ENCODE measurements at places on chromosomes 12 and 14.

DNA sequence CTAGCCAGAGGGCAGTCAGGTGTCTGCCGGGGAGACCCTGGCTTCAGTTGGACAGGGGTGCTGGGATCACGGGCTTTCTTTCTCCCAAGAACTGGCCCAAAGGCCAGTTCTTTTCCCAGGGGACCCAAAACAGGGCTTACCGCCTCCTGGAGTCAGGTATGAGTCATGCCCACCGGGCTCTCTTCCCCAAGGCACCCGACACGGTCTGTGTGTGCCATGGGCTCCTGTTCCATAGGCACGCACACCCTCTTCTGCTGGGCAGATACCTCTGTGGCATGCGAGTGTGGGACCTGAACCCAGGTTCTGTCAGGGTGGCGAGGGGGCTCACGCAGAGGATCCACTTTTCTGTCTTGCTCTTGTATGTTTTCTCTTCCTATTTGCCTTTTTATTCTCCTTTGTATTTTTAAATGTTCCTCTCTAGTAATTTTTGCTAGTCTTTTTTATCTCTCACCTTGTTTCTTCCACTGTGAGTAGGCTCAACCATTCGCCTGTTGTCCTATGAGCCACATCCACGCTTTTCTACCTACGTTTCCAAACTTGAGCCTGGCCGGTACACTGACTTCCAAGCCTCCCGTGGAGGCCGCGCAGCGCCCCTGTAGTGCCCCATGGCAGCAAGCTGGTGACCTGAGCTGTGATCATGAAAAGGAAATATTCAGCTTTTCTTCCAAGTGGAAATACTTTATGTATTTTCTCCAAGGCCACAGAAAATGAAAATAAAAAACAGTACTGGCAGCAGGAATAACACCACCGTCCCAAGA, 362.2 kb downstream of the CACNA1C start:
- no peak for DNase-seq

- DNase-seq: no peak
Observed at GRCh38 chr12:102459314-102459713, 21.0 kb downstream of the IGF1 start.

DNA sequence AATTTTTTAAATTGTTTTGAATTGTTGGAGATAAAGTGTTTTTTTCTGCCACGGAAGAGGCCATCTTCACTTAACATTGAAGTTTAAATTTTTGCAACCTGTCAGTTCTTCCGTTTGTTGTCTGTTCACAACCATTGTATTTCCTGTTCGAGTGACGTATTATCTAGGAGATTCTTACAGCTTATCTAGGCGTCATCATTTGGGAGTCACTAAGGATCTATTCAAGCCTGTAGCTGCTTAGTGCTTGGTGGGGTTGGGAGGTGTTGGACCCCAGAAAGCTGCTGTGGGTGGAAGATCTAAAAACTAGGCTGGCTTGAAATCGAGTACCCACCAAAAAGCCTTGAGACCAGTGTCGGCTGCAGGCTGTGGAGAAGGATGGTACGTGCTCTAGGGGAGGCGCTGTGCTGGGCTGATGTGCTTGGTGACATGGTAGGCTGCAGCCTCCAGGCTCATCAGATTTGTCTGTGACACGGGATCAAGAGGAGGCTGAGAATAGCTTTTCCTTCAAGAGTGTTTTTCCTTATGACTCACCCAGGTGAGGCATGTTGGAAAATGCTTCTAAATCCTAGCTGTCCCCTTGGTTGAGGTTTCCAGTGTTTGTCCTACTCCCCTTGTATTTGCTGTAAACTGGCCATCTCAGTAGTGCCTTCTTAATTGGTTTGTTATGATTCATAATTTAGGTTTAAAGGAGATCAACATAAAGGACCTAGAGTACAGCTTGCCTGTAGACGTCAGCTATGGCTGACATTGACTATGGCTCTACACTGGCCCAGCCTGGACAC, 57.8 kb downstream of the ATG14 start:
- DNase-seq: no peak

- DNase-seq: peak; percentile 73
Observed at GRCh38 chr14:24307575-24308341, at the start of gene CIDEB. Gene CIDEB, minus strand, starts transcription at chr14:24307977. Its CDS starts 119 bp downstream, at chr14:24307858.

- DNase-seq: no peak
Observed at GRCh38 chr14:96538097-96538989, 36.2 kb downstream of the PAPOLA start.

DNA sequence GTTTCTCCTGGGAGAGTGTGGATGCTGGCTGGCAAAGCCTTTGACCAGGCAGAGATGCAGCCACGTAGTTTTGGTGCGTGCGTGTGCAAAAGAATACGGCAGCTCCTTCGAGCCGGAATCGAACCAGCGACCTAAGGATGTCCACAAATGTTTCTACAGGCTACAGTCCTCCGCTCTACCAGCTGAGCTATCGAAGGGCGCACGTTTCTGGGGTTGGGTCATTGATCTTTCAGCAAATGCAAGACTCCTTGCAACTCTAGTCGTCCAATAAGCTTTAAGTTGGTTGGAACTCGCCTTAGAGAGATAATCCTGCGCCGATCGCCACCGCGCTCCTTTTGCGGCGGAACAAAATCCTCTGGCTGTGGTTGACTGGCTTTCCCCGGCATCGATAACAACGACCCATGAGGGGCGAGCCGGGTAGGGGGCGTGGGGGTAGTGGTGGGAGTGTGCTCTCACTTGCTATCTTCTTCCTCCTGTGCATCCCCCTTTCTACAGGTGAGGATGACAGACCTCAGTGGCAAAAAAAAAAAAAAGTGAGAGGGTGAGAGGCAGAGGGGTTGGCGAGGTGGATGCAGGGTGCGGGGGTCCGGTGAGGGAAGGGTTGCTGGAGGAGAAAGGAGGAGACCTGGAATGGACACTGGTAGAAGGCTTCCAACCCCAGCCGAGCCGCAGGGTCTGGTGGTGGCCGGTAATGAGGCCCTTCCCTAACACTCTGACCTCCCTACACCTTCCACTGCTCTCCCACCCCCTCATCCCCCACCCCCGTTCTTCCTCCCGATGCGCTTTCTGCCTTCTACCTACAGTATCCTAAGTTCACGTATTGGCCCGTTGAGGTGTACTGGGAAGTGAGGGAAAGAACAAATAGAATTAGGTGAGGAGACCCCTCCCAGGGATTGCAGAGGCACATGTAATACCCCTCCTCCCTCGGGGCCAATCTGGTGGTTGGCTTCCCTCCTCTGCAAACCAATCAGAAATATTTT, 11.8 kb upstream of the OR6S1 start:
- no peak for DNase-seq

DNA sequence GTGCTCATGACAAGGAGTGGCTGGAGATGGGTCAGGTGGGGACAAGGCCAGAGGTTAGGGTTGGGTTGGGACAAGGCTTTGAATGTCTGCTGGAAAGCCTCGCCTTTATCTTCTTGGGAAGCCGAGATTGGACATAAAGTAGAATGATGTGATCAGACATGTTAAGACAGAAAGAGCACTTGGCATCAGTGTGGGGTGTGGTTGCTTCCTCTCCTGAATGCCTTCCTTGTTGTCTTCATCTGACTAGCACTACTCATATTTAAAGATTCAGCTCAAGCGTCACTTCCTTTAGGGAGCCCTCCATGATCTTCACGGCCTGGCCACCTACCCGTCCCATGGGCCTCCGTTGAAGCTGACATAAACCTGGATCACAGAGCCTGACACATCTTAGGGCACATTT, 14.8 kb upstream of the C12orf75 start:
- DNase-seq: no peak

DNA sequence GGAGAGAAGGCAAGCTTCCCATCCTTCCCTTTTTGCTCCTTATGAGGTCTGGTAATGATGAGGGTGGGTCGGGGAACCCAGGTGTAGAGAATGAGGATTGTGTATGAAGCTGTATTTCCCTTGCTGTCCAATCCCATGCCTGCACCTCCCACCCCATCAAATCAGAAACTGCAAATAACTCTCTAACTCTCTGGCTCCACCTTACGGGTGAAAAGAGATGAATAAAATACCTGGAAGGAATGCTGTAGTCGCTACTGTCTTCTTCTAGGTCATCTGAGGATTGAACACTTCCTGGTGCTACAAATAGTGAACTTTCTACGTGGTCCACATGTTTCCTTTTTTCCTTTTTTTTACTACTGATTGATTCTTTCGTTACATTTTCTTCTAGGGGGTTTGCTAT, 38.9 kb upstream of the DICER1 start:
- peak; percentile 75 for DNase-seq

DNA sequence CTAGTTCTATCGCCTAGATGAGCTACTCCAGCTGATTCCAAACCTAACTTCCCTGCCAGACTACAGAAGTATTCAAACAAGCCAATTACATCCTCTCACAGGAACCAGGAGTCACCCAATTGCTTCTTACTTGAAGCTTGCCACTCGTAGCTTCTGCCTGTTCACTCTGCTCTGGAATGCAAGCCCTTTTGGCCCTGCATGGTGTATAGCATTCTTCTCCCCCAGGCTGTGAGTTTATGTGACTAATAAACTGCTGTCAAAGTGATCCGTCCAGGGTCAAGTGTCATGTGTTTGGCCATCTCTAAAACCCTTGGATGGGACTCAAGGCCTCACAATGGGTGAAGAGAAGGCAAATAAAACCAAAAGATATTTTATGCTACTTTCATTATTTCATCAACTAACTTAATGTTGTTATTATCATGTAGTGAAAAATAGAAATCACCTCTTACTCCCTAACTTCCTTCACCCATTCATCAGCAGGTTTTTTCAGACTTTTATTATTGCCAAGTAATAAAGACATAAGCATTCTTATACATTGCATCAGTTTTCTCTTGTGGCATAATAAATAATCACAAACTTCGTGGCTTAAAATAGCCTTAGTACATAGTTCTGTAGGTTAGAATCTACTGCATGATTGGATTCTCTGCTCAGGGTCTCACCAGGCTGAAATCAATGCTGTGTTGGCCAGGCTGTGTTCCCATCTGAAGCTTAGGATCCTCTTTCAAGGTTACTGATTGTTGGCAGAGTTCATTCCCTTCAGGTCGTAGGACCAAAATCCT, 1981.7 kb upstream of the FLRT2 start:
- DNase-seq: no peak

DNA sequence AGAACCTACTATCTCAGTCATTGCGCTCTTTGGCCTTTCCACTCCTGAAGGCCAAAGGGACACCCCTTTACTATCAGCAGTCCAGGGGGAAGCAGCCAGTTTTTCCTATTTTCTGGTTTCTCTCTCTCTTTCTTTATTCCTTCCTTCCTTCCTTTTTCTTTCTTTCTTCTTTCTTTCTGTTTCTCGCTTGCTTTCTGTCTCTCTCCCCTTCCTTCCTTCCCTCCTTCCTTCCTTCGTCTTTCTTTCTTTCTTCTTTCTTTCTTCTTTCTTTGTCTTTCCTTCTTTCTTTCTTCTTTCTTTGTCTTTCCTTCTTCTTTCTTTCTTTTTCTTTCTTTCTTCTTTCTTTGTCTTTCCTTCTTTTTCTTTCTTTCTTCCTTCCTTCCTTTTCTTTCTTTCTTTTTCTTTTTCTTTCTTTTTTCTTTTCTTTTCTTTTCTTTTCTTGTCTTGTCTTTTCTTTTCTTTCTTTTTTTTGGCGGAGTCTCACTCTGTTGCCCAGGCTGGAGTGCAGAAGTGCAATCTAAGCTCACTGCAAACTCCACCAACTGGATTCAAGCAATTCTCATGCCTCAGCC, 64.9 kb upstream of the OTX2 start:
- DNase-seq: no peak

GRCh38 chr12:32874078-32874477, 22.5 kb downstream of the PKP2 start:
- DNase-seq: no peak

DNA sequence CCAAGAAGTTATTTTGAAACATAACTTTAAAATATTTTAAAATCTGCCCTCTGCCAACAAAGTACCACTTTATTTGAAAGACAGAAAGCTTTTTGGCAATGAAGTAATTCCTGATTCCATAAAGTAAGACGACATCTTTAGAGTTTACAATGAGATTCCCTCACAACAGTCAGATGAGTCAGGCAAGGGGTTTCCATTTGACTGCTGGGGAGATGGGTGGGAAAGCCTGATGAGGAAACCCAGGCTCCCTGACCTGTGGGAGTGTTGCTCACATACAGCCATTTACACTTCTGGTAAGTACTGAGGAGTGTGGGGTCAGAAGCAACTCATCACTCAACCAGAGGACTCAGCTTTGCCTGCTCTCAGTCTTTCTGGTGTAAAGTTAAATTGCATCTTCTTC, 10.2 kb downstream of the KITLG start:
- no peak for DNase-seq

DNA sequence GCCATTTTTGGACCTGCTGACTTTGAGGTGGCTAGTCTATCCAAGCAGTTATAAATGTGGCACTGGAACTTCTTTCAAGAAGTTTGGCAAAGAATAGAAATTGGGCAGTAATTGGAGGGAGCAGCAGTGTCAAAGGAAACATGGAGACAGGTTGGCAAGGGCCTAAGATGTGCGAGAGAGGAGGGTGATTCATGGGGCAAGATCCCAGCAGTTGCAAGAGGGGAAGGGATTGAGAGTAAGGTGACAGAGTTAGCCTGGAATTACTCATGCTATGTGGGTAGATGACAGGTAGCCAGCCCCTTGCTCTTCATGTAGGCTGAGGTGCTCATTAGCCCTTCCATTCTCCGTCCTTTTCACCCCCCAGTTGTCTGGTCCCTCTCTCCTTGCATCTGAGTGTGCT, 42.2 kb downstream of the FBXL14 start:
- no peak for DNase-seq

GRCh38 chr12:42737398-42737797, 147.9 kb upstream of the PRICKLE1 start:
- no peak for DNase-seq

- DNase-seq: no peak
Observed at GRCh38 chr14:61802010-61802568, 39.9 kb downstream of the SNAPC1 start.

GRCh38 chr12:31278424-31278823, 47.5 kb downstream of the SINHCAF start:
- no peak for DNase-seq

- no peak for DNase-seq
Observed at GRCh38 chr14:102920273-102920997, 2.0 kb upstream of the AMN start.

DNA sequence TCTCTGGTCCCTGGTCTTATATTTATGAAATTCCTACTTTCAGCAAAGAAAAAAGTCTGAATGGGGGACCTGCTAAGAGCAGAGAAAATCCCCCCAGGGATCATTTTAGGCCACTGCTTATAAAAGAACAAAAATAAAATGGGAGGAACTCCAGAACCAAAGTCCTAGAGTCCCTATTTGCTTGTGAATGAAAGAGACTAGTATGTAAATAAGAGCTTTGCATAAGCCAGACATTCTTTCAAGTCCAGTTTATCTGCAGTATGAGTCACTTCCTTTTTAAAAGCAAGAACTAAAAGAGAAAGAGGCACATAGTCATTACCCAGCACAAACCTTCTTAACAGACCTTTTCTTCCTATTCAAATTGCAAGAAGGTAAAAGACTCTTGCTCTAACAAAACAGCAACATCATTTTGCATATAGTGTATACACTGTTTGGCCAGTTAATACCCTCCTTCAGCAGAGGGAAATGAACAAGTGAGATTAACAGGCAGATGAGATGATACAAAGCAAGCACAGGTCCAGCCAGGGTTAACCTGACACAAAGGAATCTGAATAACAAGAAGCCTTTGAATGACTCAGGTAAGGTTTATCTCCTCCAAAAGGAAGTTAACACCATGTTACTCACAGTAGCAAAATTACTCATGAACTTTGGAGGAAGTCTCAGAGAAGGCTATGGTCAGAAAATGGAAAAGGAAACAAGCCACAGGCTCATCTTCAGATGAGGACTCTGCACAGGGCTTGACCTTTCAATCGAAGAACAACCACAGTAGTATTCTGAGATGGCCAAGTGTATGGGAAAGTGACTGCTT, 87.3 kb downstream of the PHLDA1 start:
- DNase-seq: peak; percentile 63

Measured in NAMALWA (cell line).